ENCODE measurements at places on chromosomes 13 and 19.

GRCh38 chr13:93549326-93550005 is 322.9 kb downstream of the GPC6 start:
- DNase-seq = peak; percentile 40

GRCh38 chr13:85497652-85498051 is 301.6 kb downstream of the SLITRK6 start:
- DNase-seq = peak; percentile 98

DNA sequence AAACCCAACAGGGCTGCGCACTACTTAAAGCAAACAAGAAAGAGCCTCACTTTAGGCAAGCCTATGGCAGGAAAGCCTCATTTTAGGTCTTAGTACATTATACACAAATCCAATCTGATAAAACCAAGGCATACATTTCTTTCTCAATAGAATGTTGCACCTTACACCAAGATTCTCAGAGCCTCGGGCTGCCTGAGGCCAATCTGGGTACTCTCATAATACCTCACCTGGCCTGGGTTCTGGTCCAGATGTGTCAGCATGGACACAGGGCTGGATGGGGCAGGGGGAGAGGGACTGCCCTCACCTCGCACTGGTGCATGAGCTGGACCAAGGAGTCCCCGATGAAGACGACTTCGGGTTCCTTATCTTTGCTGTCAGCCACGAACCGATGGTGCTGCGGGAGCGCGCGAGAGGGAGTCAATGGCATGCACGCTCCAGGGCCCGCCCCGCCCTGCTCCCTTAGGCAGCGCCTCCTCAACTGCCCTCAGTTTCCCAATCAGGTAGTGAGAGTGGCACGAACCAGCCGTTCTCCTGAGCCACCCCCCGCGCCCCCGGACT is at the start of gene PRR19:
PRR19 (plus strand) TSS at position 487 of the 558 bp plus-strand sequence. CDS start 7,453 bp downstream, outside the sequence.
- DNase-seq = no peak

DNA sequence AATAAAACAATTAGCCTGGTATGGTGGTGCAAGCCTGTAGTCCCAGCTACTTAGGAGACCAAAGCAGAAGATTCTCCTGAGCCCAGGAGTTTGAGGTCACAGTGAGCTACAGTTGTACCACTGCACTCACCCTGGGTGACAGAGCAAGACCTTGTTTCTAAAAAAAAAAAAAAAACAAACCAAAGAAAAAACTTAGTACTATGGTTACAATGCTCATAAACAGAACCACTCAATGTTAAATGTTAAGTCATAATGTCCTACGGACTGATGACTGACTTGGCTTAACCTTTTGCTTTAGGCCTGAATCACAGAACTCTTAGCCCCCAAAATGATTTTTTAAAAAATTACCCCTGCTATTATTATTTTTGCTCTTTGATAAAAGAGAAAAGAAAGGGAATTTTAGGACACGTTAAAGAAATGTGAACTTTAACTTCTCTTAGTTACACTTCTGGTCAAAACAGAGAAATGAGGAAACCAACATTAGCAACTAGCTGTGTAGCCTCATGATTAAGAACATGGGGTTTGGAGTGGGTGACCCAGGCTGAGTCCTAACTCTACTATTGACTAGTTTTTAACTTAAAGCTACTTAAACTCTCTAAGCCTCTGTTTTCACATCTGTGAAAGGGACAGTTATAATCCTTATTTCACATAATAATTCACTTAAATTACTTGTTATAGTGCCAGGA is 13.7 kb upstream of the ELF1 start:
- no peak for DNase-seq

DNA sequence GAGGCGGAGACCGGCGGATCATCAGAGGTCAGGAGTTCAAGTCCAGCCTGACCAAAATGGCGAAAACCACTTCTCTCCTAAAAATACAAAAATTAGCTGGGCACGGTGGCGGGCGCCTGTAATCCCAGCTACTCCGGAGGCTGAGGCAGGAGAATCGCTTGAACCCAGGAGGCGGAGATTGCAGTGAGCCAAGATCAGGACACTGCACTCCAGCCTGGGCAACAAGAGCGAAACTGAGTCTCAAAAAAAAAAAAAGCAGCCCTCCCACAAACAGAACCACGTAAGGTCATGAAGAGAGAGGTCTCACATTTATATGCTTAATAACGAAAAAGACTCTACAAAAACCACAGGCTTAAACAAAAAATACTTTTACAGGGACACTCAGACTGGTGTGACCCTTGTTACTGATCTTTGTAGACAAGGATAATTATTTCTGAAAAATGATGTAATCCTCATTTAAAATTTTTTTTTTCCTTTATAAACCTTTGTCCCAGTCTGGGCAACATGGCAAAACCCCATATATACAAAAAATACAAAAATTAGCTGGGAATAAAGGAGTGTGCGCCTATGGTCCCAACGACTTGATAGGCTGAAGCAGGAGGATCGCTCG is 909 bp upstream of the ZNF77 start:
- no peak for DNase-seq

DNA sequence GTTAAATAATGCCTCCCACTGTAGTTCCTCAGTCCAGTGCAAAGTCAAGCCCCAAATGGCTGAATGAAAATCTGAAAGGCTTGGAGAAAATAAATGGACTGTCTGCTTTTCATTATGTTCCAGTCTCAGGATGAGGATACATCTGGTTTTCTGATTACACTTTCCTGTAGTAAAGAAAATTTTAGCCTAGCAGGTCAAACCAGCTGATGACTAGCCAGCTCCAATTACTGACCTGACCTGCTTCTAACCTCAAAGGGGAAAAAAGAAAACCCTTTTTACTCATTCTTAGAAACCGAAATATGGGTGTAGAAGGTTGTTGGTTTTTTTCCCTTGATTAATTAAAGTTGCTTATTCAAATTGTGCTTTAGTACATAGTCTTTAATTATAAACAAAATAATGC is 418.4 kb downstream of the EFNB2 start:
- DNase-seq = peak; percentile 76

- DNase-seq = peak; percentile 72
Measured at GRCh38 chr13:43354153-43354945, 331.0 kb downstream of the DNAJC15 start.

DNA sequence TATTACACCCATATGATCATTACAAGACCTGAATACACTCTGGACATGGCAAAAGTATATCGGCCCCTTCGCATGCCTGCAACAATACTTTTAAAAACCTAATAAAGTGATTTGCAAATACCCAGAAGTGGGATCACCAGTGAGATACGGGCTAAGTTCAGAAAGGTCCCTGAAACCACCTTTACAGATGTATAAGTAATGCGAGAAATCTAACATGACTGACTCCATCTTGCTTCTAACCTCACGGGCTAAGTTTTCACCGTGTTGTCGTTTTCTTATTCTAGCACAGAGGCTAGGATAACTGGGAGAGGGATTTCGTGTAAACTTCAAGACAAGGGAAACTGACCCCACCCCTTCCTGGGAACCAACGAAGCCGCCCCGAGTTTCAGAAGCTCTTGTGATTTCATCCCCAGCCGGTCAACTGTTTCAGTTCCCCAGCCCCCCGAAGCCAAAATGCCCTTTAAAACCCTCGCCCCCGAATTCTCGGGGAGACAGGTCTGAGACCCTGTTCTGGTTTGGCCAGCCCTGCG is 703 bp downstream of the NEK3 start:
- peak; percentile 48 for DNase-seq

DNA sequence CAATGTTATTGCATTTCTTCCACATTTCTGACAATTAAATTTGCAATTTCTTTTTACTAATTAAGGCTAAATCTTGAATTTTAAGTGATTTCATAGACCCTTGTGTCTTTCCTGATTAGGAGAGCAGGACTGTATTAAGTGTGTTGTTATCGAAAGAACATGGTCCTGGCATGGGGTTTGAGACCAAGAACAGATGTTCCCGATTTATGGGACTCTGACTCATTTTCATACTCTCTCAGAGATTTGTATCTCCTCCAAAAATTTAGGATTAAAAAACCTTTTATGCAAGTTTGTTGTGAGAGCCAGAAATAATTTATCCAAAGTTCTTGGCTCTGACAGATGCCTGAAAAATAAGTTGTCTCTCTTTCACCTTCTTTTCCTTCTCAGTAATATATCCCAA is 589.3 kb upstream of the ARGLU1 start:
- DNase-seq = peak; percentile 57

- peak; percentile 68 for DNase-seq
Measured at GRCh38 chr13:95355494-95355893, 54.2 kb upstream of the ABCC4 start.

DNA sequence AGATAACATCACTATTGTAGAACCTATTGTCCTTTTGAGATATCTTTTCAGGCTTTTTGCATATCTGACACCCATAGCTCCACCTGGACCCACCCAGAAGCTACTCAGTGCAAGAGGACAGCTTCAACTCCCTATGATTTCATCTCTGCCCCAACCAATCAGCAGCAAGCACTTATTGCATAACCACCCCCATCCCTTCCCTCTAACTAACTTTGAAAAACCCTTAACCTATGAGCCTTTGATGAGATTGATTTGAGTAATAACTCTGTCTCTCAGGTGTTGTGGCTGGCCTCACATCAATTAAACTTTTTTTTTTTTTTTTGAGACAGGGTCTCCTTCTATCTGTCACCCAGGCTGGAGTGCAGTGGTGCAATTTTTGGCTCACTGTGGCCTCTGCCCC is 13.4 kb upstream of the MTRF1 start:
- no peak for DNase-seq

GRCh38 chr19:6802336-6803035 is 30.0 kb downstream of the VAV1 start:
- no peak for DNase-seq

GRCh38 chr19:33719366-33720154 is 77.1 kb upstream of the KCTD15 start:
- no peak for DNase-seq

GRCh38 chr19:4976401-4977298 is 7.7 kb downstream of the KDM4B start:
- DNase-seq = peak; percentile 59

DNA sequence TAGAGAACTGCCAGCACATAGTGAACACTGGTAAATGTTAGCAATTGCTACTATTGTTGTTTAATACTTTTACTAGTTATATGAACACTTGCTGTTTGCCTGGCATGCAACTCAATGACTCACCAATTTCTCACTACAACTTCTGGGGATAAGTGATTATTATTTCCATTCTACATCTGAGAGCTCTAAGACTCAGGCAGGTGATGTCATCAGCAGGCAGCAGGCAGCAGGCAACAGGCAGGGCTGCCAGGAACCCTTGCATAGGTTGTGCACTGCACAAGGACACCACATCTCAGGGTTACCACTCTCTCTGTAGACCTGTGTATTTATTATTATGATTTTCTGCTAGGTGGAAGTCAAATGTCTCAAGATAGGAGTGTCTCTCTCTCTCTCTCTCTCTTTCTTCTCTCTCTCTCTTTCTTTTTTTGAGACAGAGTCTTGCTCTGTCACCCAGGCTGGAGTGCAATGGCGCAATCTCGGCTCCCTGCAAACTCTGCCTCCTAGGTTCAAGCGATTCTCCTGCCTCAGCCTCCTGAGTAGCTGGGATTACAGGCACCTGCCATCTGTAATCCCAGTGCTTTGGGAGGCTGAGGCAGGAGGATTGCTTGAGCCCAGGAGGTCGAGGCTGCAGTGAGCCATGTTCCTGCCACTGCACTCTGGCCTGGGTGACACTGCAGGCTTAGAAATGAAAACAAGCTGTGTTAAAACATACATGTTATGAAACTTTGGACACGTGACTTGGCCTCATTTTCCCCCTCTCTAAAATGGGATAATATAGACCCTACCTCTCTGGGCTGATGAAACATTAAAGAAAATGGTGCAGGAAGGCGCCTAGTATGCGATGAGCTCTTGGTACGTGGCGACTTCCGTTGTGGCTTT is 22.7 kb downstream of the HPN start:
- peak; percentile 35 for DNase-seq

GRCh38 chr13:82867284-82867683 is 1015.0 kb downstream of the SLITRK1 start:
- no peak for DNase-seq

DNA sequence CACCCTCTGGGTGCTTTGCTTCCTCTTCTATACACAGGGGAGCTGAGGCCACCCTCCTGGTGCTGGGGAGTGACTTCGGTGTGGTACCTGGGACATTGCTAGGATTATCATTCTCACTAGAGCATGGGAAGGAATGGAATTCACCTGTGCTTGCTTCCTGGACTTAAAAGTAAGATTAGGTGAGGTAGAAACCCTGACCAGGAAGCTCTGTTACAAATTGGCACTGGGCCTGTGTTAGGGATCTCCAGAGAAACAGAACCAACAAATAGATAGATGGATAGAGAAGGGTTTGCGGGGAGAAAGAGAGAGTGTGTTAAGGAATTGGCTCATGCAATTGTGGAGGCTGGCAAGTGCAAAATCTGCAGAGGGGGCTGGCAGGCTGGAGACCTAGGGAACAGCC is 13.9 kb upstream of the SIAH3 start:
- DNase-seq = no peak

GRCh38 chr13:113364311-113364889 is 470 bp upstream of the GRTP1 start:
- no peak for DNase-seq

DNA sequence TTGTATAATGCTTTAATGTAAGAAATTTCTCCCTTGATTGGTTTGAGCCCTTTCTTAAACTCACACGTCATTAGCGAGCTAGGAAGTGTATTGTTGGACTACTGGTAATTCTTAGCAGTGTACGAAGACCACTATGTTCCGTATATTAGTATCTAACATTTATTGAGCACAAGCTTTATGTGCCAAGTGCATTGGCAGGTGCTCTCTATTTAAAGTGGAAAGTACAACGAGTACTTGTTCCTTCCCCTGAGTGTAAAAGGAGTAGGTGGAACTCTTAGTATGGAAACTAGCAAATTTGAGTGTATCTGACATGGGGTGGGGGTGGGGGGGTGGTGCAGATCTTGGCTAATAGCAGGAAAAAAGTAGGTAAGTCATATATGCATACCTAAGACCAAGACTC is 594.7 kb downstream of the FGF9 start:
- no peak for DNase-seq

DNA sequence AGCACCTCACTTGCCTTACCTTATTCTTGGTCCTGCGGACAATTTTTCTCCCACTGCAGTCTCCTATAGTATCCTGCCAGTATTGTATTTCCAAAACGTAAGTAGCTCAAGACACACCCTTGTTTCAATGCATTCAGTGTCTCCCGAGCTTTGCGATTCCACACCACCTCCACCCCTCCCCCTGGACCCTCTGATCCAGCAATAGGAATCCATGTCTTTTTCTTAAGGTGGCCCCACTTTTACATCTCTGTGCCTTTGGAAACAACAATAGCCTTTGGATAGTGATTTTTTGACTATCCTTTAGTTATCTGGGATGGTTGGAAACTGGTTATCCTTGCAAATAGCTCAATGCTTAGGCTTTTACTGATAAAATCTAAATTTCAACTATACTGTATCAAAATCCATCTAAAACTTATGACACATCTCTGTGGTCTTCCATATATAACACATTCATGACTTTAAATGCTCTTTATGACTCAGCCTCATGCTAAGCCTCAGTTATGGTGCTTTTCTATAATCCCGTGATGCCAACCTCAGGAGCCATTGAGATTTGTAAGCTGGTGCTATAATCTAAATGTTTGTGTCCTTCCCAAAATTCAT is 27.1 kb downstream of the FAM216B start:
- DNase-seq = peak; percentile 70

DNA sequence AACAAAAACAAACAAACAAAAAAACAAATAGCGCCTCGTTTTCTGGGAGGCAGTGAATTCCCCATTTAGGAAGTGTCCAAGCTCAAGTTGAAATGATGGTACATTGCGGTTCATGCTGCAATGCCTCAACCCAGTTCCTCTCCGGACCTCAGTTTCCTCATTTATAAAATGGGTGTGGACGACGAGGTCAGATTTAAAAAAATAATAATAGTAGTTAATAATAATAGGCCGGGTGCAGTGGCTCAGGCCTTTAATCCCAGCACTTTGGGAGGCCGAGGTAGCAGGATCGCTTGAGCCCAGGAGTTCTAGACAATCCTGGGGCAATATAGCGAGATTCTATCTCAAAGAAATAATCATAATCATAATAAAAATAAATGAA is 15.5 kb upstream of the ERCC1 start:
- DNase-seq = no peak

All from fibroblast of upper back skin (primary cell).